CD4-positive, alpha-beta T cell treated with Interleukin-21 for 1 hour (primary cell): ENCODE measurements at places on chromosomes 13 and 19.

- DNase-seq, result no peak
These were observed 49.1 kb upstream of the FLT1 start for GRCh38 chr13:28544026-28544425.

DNA sequence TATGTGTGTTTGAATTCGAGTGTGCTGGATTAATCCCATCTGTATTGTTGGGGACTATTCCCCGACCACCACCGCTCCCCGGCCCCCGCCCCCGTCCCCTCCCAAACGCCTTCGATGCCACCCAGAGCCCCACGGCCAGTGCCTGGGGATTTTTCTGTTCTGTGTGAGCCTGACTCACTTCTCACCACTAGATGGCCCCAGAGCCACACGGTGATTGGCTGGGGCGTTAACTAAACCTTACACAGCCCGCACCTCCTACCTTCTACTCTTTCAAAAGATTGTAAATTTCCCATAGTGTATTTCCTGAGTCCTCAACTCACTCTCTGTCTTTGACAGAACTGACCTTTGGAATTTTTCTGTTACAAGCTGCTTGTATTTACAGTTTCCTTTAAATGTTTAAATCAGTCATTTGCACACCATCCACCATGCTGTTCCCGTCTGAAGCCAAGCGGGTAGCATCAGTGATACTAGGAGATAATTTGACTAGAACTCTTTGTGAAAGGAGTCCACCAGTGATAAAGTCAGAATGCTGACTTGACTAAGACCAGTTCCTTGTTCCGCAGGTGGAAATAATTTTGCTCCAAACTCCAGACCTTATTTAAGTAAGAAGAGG lies 61.4 kb downstream of the RFX2 start:
- peak; percentile 81 for DNase-seq

- DNase-seq, result no peak
These were observed 9.2 kb downstream of the RANBP3 start for GRCh38 chr19:5968431-5969373.

GRCh38 chr13:72960541-72960940 lies 98.3 kb upstream of the KLF5 start:
- DNase-seq, result no peak
